Vagina (tissue), 2 donors: ENCODE measurements at places on chromosomes 5 and 9.

DNA sequence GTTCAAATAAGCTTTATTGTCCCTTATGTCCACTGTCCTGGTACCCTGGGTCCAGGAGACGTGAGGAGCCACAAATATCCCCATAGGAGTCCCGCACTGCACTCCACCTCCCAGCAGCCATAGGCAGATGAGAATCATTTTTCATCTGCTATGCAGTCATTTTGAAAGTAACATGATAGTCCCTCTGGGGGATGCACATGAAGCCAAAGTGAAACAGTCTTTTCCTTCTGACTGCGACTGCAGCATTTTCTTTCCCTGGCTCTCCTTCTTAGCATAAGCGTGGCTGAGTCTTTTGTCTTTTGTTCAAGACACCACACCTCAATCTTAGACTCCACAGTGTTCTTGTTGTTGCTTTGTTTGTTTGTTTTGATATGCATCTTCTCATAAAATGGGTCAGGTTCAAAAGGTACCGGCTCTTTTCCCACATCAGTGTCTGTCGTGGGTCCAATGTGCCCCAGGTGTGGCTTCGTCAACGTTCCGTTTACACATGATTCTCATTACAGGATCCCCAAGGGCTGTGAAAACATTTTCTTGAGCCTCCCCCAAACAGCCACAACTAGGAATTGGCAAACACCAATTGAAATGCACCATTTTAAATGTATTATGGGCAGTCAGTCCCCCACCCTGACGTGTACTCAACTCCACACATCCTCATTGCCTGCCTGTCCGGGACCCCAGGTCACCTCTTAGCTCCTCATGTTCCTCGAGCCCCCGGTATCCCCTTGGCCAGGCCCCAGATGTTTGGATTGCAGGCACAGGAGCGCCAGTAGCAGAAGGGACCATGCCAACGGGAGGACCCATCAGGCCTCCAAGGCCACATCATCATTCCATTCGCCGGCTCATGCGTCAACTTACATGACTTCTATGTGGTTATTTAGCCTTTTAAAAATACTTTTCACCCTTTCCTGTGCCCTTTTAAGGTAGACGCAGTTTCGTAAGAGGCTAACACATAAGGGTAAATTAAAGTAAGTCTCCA, 237.8 kb upstream of the DAPK1 start:
- no peaks in the 10 kb centered on the region for H3K4me1 ChIP-seq
- H3K27ac ChIP-seq, result no peak overlapping the region
- no peak overlapping the region for H3K4me3 ChIP-seq
- DNase-seq, result no peak
- no peaks in the 10 kb centered on the region for H3K36me3 ChIP-seq
- H3K27me3 ChIP-seq, result no peaks in the 10 kb centered on the region

GRCh38 chr9:76868897-76869296, 37.0 kb downstream of the PRUNE2 start:
- no peak overlapping the region for H3K4me3 ChIP-seq
- H3K27ac ChIP-seq, result no peak overlapping the region
- peaks cover 7% of the 10 kb centered on the region for H3K4me1 ChIP-seq
- no peak for DNase-seq
- H3K36me3 ChIP-seq, result no peaks in the 10 kb centered on the region

GRCh38 chr9:97907046-97907445, 15.3 kb downstream of the TRMO start:
- no peaks in the 10 kb centered on the region for H3K36me3 ChIP-seq
- peaks cover 26% of the 10 kb centered on the region for H3K4me1 ChIP-seq
- no peak overlapping the region for H3K27ac ChIP-seq
- no peak overlapping the region for H3K4me3 ChIP-seq
- DNase-seq, result no peak

DNA sequence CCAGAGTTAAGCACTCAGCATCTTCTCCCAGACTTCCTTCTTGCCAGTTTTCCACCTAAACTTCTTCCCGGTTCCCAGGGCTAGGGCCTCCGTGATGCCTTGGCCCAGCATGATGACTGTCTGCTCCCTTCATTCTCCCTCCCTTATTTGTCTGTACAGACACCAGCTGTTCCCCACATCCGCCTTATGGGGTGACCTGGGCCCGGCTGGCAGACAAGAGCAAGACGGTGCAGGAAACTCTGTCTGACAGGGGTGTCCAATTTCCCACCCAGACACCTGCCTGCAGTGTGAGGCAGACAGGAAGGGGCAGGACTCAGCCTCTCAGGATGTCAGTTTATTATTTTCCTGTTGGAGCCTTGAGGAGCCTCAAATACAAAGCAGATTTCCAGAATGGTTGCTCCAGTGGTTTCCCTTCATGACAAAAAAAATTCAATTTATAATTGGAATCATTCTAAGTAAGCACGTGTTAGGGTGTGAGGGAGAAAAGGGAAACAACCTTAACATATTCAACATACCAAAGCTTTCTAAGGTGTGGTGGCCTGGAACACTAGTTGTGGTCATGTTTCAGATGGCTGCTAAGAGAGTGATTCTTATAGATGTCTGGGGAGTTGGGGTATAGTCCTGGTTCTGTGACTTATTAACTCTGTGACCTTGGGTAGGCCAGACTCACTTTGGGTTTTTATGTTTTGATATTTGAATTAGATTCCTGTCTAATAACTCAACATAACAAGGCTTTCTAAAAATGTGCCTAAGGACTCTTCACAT, 234.5 kb downstream of the PAPPA start:
- H3K36me3 ChIP-seq, result no peaks in the 10 kb centered on the region
- no peaks in the 10 kb centered on the region for H3K4me1 ChIP-seq
- no peak overlapping the region for H3K27ac ChIP-seq
- no peak overlapping the region for H3K4me3 ChIP-seq

GRCh38 chr9:33161011-33161588, 6.0 kb downstream of the B4GALT1 start:
- DNase-seq, result peak; percentile 93
- H3K36me3 ChIP-seq, result no peaks in the 10 kb centered on the region
- H3K27me3 ChIP-seq, result no peaks in the 10 kb centered on the region
- H3K4me3 ChIP-seq, result no peak overlapping the region
- H3K4me1 ChIP-seq, result peaks cover 92% of the 10 kb centered on the region

GRCh38 chr5:92627186-92627585, 953.8 kb downstream of the NR2F1-AS1 start:
- DNase-seq, result no peak
- no peak overlapping the region for H3K27ac ChIP-seq
- no peaks in the 10 kb centered on the region for H3K27me3 ChIP-seq
- no peaks in the 10 kb centered on the region for H3K36me3 ChIP-seq

DNA sequence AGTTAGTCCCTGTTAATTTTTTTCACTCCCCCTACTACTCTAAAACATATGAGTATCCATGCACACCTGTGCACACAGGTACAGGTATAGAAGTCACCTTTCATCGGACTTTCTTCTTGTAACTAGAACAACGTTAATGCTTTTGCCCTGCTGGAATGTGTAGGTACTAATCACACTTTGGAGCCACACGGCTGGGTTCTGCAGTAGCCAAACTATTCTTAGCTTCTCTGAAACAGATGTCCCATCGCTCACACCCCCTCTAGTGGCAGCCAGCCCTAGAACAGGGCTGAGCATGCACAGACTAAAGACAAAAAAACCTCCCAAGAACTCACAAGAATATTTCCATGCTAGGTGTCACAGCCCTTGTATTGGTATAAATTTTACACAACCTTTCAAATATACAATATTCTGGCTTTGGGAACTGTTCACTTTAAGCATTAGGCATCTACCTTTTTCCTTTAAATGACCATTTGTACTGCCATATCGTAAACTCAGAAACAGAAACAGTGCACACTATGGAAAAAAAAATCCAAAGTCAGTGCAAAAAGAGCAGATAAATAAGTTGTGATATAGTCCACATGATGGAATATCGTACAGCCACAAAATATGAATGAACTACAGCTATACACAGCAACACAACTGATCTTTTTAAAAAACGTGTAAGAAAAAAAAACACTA, 64.0 kb downstream of the RETREG1 start:
- H3K4me1 ChIP-seq, result peaks cover 25% of the 10 kb centered on the region
- no peak for DNase-seq
- H3K36me3 ChIP-seq, result no peaks in the 10 kb centered on the region
- peak overlapping the region; percentile 39 for H3K27ac ChIP-seq
- H3K4me3 ChIP-seq, result no peak overlapping the region

GRCh38 chr9:88988796-88989641, 2.2 kb upstream of the S1PR3 start:
- peak; percentile 25 for DNase-seq
- no peak overlapping the region for H3K4me3 ChIP-seq
- H3K27me3 ChIP-seq, result no peaks in the 10 kb centered on the region
- no peaks in the 10 kb centered on the region for H3K36me3 ChIP-seq
- H3K4me1 ChIP-seq, result peaks cover 46% of the 10 kb centered on the region

- no peak for DNase-seq
- H3K36me3 ChIP-seq, result no peaks in the 10 kb centered on the region
- no peak overlapping the region for H3K4me3 ChIP-seq
- H3K27me3 ChIP-seq, result no peaks in the 10 kb centered on the region
- H3K4me1 ChIP-seq, result no peaks in the 10 kb centered on the region
Measured at GRCh38 chr5:5711592-5711991, 289.1 kb downstream of the ICE1 start.

- H3K27ac ChIP-seq, result no peak overlapping the region
- no peak overlapping the region for H3K4me3 ChIP-seq
- DNase-seq, result no peak
- no peaks in the 10 kb centered on the region for H3K4me1 ChIP-seq
- H3K27me3 ChIP-seq, result no peaks in the 10 kb centered on the region
Measured at GRCh38 chr9:17926246-17926645, 347.4 kb downstream of the SH3GL2 start.

GRCh38 chr9:18820566-18821095, 212.4 kb downstream of the SAXO1 start:
- no peak overlapping the region for H3K27ac ChIP-seq
- H3K27me3 ChIP-seq, result no peaks in the 10 kb centered on the region
- no peak for DNase-seq

DNA sequence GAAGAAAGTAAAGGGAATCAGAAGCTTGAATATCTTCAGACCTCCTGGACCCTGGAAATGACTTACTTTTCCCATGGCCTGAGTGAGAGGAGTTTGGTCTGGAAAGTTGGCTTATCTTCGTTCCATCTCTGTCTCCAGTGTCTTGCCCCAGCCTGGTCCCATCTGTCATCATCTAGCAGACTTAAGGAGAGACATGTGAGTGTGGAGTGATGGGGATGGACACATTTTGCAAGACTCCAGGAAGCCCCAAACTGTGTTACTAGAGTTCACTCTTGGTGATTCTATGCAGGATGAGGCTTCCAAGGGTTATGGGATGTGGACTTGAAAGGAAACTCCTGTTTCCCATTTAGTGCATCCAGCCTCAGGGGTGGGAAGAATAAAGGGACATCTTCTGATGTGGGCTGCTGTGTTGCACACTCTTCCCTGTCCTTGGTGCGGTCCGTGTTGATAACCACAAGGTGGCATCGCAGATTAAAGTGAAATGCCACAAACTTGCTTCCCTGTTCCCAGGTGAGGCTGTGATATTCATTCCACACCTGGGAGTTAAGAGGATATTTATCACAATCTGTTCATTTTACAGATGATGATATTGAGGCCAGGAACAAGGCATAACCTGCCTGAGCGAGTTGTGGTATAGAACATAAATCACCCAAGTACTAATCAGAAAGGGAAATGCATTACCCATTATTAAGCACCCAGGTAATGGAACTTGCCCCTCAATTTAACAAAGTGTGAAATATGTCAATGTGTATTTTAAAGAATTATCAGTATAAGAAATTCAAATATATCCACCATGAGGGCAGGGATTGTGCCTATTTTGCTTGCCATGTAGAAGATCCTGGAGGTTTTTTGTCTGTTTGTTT, 269.9 kb upstream of the PAPPA start:
- DNase-seq, result no peak
- no peaks in the 10 kb centered on the region for H3K27me3 ChIP-seq
- no peaks in the 10 kb centered on the region for H3K36me3 ChIP-seq
- H3K4me3 ChIP-seq, result no peak overlapping the region
- no peak overlapping the region for H3K27ac ChIP-seq

GRCh38 chr5:122965111-122965510, 71.4 kb downstream of the PPIC start:
- no peaks in the 10 kb centered on the region for H3K36me3 ChIP-seq
- no peak overlapping the region for H3K27ac ChIP-seq
- no peak for DNase-seq
- H3K4me1 ChIP-seq, result no peaks in the 10 kb centered on the region

GRCh38 chr9:215631-216155, 1.0 kb downstream of the DOCK8 start:
- peak overlapping the region; percentile 53 for H3K4me3 ChIP-seq
- H3K27me3 ChIP-seq, result no peaks in the 10 kb centered on the region
- H3K36me3 ChIP-seq, result no peaks in the 10 kb centered on the region
- no peak for DNase-seq
- H3K27ac ChIP-seq, result peak overlapping the region; percentile 83

- H3K4me1 ChIP-seq, result no peaks in the 10 kb centered on the region
- H3K27me3 ChIP-seq, result no peaks in the 10 kb centered on the region
- no peak for DNase-seq
- no peaks in the 10 kb centered on the region for H3K36me3 ChIP-seq
Measured at GRCh38 chr9:15531380-15531779, 20.6 kb upstream of the PSIP1 start.

GRCh38 chr5:72006361-72006760, 100.9 kb upstream of the MAP1B start:
- H3K27me3 ChIP-seq, result no peaks in the 10 kb centered on the region
- no peak overlapping the region for H3K27ac ChIP-seq
- no peaks in the 10 kb centered on the region for H3K36me3 ChIP-seq
- DNase-seq, result no peak

GRCh38 chr5:37111426-37112382, 137.5 kb downstream of the CPLANE1 start:
- H3K36me3 ChIP-seq, result no peaks in the 10 kb centered on the region
- H3K27ac ChIP-seq, result no peak overlapping the region
- no peaks in the 10 kb centered on the region for H3K4me1 ChIP-seq
- DNase-seq, result no peak

GRCh38 chr5:108727236-108727650, 20.5 kb upstream of the FER start:
- H3K27me3 ChIP-seq, result no peaks in the 10 kb centered on the region
- H3K27ac ChIP-seq, result peak overlapping the region; percentile 89
- H3K36me3 ChIP-seq, result no peaks in the 10 kb centered on the region
- DNase-seq, result no peak
- peak overlapping the region; percentile 71 for H3K4me3 ChIP-seq

- H3K27ac ChIP-seq, result no peak overlapping the region
- H3K27me3 ChIP-seq, result no peaks in the 10 kb centered on the region
- DNase-seq, result no peak
Measured at GRCh38 chr5:81222285-81222684, 10.8 kb upstream of the CKMT2 start.

- DNase-seq, result no peak
- no peak overlapping the region for H3K27ac ChIP-seq
- peaks cover 2% of the 10 kb centered on the region for H3K36me3 ChIP-seq
- H3K4me3 ChIP-seq, result no peak overlapping the region
Measured at GRCh38 chr5:14767735-14768507, 103.4 kb downstream of the OTULIN start.

- no peaks in the 10 kb centered on the region for H3K4me1 ChIP-seq
- H3K4me3 ChIP-seq, result no peak overlapping the region
- no peak overlapping the region for H3K27ac ChIP-seq
- no peaks in the 10 kb centered on the region for H3K27me3 ChIP-seq
Measured at GRCh38 chr5:79924936-79925893, 65.8 kb downstream of the MTX3 start.

GRCh38 chr5:173880306-173880985, 7.7 kb upstream of the CPEB4 start:
- no peak for DNase-seq
- no peaks in the 10 kb centered on the region for H3K36me3 ChIP-seq
- no peaks in the 10 kb centered on the region for H3K27me3 ChIP-seq
- no peak overlapping the region for H3K4me3 ChIP-seq
- H3K27ac ChIP-seq, result no peak overlapping the region
- peaks cover 9% of the 10 kb centered on the region for H3K4me1 ChIP-seq
